Muscle of arm (tissue), 14 donors: ENCODE measurements at places on chromosomes 1 and 21.

- no peak for DNase-seq
Observed at GRCh38 chr1:216914974-216915373, 191.7 kb upstream of the ESRRG start.

DNA sequence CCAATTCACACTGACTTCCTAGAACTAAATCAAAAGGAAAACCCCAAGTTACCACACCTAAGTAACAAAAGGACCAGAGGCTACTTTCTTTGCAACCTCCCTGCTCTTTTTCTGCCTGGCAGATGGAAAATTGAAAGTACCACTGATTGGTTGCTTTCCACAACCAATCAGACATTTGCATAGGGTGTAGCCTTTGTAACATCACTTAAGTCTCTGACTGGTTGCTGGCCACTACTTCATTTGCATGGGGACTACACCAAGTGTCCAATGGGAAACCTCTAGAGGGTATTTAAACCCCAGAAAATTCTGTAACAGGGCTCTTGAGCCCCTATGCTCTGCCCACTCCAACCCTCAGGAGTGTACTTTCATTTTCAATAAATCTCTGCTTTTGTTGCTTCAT, 365.0 kb downstream of the LTN1 start:
- DNase-seq = no peak

DNA sequence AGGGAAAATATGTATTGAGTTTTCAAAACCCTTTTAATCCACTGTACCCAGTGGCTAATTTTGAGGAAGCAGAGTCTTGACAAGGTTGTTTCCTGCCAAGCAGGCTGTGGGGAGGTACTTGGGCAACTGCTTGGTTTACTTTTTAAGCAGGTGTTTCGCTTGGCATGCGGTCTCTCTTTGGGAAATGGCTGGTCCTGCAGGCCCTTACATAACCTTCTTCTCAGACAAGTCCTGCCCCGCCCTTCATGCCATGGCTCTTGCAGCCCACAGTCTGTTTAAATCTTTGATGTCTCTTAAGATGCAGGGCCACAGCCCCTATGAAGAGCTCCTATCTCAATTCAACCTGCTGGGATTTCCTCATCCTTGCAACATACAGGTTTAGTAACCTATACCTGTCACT, 36.0 kb upstream of the ABCD3 start:
- DNase-seq = no peak

- no peak for DNase-seq
Observed at GRCh38 chr1:11675325-11675724, 5.6 kb downstream of the MAD2L2 start.

GRCh38 chr1:245582026-245582425, 427.2 kb downstream of the KIF26B start:
- no peak for DNase-seq

- DNase-seq = no peak
Observed at GRCh38 chr1:227270554-227270953, 47.7 kb downstream of the CDC42BPA start.

- no peak for DNase-seq
Observed at GRCh38 chr1:89631816-89632656, 884 bp upstream of the LRRC8C start.

DNA sequence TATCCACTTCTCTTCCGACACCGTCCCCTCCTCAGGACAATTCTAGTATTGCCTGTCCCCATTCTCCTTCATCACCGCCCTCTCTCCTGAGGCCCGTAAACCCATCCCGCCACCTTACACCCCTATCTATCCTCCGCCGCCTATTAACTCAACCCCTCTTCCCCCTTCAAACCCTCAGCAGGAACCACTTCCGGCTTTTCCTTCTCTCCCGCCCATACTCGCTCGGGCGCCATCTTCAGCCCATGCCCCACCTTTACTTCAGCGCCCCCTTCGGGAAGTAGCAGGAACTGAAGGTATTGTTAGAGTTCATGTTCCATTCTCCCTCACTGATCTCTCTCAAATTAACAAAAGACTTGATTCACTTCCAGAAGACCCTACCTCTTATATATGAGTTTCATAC, 31.6 kb downstream of the VN1R5 start:
- DNase-seq = no peak

- DNase-seq = no peak
Observed at GRCh38 chr1:225995919-225996864, 3.0 kb downstream of the SDE2 start.

DNA sequence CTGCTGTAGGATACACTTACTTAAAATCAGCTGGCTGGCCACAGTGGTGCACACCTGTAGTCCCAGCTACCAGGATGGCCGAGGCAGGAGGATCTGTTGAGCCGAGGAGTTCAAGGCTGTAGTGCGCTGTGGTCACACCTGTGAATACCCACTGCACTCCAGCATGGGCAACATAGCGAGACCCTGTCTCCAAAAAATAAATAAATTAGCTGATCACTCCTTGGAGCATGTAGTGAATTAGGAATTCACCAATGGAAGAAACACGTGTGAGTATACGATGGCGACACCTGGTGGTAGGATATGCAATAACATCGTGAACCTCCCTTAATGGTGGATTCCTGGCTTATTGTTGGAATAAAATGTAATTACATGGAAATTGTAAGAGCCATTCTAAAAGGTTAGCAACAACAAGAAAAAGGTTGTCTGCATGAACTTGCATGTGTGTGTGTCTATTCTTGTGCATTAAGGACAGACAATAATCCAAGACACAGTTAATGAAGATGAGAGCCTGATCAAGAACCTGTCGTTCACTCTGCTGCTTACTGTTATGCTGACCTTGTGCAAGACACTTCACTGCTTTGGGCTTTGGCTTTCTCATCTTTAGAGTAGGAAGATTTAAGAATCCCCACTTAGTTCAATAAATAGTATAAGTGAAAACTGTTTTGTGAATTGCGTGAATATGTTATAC, 38.6 kb upstream of the COX20 start:
- DNase-seq = peak; percentile 78

DNA sequence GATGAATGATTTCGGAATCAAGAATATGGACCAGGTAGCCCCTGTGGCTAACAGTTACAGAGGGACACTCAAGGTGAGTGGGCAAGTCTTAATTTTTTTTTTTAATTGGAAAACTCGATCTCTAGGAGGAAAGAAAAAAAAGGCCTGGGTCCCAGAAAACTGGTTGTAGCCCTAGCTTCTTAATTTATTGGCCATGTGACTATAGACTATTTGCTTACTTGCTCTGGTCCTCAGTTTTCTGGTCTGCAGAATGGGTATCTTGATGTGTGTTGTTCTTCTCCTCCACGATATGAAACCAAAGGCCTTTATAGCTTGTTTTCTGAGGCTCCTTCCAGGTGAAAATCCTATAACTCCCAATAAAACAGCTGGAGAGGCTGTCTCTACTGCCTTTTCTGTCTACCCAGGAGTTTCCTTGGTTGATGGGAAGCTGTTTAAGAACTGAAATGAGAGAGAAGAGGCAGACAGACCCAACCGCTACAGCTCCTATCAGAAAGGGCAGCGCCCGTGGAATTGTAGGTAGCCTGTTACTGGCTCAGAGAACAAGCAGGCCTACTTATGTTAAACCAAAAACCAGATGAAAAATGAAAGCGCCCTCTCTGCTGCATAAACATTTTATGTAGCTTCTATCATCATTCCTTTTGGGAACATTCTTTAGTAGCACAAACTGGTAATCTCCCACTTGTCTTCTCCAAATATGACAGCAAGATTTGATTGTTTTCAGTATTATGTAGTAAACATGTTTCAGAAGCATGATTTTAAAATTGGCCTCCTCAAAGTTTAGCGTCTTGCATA, 4.5 kb downstream of the ETS2 start:
- DNase-seq = no peak

DNA sequence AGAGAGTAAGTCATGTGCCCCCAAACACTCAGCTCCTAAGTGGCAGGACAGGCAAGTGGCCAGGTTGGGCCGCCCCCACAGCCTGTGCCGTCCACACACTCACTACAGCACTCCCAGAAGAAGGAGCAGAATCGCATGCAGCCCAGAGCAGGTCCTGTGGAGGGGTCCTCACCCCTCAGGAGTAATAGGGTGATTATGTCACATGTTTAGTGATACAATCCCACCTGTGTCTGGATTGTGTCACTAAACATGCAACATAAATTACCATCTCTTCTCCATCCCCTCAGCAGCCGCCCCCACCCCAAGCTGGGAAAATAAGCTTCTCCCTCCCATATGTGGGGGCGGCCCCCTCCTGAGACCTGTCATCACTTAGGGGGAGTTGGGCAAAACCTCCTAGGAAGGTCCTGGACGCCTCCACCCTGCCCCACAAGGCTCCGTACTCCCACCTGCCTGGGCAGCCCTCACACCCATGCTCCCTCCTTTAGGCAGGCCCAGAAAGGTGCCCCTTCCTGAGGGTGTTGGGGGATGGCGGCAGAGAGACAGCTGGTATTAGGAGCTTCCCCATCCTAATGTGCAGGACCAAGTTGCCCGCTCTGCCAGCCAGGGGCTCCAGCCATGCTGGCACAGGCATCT, 56.9 kb downstream of the STUM start:
- DNase-seq = no peak

GRCh38 chr1:37265786-37266667, 208.4 kb upstream of the ZC3H12A start:
- no peak for DNase-seq

DNA sequence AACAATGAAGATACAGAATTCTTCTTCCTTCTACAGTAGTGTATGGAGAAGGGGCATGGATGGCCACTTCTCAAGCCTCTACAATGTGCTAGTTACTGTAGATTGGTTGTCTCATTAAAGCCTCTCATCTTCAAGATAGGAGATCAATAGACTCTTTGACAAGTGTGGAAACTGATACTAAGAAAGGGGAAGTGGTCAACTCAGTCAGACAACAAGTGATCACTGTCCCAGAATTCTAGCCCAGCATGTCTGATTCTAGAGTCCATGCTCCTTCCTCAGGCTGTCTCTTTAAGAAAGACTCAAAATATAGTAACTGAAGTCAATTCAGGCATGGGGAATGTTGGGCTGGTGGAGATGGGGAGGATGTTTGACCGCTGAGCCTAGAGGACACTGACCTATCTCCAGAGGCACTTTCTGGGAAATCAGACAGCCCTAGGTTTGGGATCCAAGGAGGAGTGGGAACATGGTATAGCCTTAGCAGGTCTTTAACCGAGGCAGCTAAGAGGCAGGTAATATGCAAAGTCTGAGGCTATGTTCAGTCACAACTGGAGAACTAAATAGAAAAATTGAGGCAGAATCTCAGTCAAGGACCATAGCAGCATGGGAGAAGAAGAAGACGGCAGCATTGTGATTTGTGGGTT, 39.3 kb upstream of the EYA3 start:
- DNase-seq = no peak

- no peak for DNase-seq
Observed at GRCh38 chr1:41788427-41788826, 130.3 kb downstream of the HIVEP3 start.

GRCh38 chr1:171841050-171841910, at the start of gene DNM3:
Gene DNM3, plus strand, starts transcription at chr1:171841498. Its CDS starts 159 bp downstream, at chr1:171841657.
- DNase-seq = peak; percentile 64

GRCh38 chr21:30733026-30733425, 14.0 kb downstream of the KRTAP21-2 start:
- no peak for DNase-seq

GRCh38 chr1:37575692-37576091, 19.0 kb downstream of the DNALI1 start:
- DNase-seq = no peak

- DNase-seq = no peak
Observed at GRCh38 chr1:7382971-7383370, 388.1 kb upstream of the VAMP3 start.

DNA sequence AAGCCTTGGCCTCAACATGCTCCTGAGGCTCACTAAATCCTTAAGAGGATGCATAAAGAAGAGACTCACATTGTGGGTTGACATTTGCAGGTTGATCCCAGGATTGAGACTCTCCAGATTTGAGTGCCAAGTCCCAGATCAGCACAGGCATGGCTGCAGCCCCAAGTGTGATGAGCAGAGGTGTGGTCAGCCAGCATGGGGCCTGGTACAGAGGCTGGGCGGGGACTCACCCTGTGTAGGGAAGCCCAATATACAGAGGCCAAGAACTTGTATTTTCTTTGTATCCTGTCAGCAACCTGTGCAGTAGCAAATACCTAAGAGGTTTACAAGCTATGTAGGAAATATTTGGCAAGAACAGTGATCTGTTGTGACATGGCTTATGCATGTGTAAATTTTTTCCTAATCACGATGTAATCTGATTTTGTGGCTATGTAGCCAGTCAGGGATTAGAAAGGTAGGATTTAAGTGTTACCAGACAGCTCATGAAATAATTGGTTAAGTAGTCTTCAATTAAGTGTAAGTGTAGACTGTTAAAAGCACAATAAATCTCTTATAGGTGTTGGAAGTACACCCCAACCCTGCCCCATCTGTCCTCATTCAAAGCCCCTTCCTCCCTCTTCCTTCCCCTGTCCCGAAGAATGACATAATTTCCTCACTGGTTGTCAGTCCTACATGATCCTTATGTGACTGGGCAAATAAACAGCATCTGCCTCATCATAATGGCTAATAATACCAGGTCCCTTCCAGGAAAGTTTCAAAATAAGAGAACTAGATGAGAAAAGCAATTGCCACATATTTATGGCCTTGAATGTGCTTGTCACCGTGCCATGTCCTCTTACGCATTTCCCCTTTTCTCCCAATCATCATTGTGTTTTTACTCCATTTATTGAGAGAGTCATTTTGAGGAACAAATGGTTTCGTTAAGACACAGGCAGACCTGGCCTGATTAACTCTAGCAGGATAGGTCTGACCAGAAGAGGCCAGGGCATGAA, 120.9 kb downstream of the HLX start:
- DNase-seq = peak; percentile 42

DNA sequence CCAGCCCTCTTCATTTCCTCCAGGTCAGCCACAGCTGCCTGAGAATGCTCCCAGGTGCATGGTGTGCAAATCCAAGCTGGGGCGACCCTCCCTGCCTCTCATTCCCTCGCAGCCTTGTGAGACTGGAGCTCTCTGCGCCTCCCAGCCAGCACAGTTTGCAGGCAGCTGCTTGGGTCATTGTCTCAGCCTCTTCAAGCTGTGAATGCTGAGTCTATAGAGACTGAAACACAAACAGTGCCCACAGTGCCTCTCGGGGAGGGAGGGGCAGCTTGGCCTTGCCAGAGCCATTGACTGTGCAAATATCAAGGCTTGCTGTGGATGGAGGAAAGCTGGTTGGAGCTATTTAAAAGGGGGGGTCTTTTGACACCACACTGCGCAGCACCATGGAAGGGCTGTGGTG, 10.6 kb downstream of the PLXNA2 start:
- no peak for DNase-seq

- DNase-seq = no peak
Observed at GRCh38 chr1:184826001-184826400, 71.3 kb upstream of the EDEM3 start.

- DNase-seq = no peak
Observed at GRCh38 chr1:1598051-1598719, 1.8 kb downstream of the FNDC10 start.
